ENCODE measurements at places on chromosomes 6 and 20.

GRCh38 chr6:78868116-78868515 lies 765 bp downstream of the IRAK1BP1 start:
- no peak for DNase-seq

- no peak for DNase-seq
Measured at GRCh38 chr6:94733066-94733465, 844.3 kb upstream of the MANEA start.

- no peak for DNase-seq
Measured at GRCh38 chr20:50546729-50547314, 36.6 kb downstream of the PTPN1 start.

DNA sequence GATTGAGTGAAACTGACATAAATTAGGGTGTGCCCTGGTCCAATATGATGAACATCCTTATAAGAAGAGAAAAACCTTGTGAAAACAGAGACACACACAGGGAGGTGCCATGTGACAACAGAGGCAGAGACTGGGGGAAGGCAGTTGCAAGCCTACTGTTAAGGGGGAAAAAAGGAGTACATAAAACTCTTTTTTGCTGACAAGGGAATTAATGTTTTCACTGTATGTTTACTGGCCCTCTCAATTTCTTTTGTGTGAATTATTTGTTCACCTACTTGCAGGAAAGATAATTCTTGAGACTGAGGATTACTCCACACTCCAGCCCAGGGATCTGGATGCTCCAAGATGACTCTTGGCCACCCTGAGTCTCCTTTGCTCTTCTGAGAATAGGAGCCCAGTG lies 12.1 kb upstream of the NRSN1 start:
- DNase-seq = no peak

GRCh38 chr20:25376886-25377285 lies 13.7 kb downstream of the ABHD12 start:
- no peak for DNase-seq

DNA sequence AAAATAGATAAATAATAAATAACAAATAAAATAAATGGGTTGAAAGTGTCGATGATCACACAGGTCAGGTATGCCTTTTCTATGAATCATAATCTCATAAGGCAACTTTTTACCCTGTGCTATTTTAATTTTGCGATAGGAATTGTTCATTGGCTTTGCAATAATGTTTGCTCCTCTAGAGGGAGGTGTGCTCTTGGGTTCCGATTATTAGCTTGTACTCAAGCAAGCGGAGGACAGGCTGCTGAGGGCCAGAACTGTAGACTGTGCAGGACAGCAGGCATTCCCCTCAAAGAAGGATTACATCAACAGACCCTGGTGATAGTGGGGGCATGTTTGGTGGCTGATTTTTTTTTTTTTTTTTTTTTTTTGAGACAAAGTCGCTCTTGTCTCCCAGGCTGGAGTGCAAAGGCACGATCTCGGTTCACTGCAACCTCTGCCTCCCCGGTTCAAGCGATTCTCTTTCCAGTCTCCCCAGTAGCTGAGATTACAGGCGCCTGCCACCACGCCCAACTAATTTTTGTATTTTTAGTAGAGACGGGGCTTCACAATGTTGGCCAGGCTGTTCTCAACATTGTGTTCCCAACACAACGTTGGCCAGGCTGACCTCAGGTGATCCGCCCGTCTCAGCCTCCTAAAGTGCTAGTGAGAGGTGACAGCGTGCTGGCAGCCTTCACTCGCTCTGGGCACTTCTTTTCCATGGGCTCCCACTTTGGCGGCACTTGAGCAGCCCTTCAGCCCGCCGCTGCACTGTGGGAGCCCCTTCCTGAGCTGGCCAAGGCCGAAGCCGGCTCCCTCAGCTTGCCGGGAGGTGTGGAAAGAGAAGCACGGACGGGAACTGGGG lies 35.6 kb downstream of the RIOK1 start:
- DNase-seq = no peak

DNA sequence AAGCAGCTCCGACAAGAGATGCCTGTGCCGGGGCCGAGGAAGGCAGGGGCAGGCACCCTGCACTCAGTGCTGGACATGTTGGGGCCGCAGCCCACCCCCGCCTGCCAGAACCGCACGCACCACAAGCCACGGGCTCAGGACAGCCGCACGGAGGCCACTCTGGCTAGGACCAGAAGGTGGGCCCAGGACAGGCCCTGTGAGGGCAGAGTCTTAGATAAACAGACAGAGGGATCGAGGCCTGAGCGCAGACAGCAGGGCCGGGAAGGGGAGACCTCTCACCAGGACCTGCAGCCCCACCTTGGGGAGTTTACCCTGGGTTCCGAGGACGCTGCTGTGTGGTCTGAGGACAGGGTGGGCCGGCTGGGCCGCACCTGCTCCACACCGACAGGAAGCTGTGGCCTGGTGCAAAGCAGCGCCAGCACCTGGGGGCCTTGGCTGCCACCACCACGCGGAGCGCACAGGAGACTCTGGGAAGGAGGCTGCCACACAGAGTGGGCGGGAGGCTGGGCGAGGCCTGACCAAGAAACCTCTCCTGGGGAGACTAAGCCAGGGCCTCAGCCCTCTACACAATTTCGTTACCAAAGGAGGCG lies 32.0 kb downstream of the KCNQ2 start:
- no peak for DNase-seq

DNA sequence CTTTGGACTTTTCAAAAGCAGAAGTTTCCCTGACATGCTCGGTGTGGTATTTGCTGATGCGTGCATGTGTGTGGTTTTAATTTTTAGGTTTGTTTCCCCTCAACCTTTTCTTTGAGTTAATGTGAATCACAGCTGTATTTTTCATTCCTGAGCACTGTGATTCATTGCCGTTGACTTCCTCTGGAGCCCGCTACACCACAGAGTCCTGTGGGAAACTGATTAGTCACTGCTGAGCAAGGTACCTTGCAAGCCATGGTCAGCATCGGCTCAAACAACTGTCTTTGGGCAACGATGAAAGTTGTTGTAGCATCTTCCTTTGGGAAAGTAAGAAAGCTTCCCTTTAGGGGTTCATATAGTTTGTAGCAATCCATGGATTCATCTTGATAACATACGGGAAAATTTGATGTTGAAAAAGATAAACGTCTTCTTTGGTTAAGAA lies 57.5 kb downstream of the RIN2 start:
- DNase-seq = no peak

DNA sequence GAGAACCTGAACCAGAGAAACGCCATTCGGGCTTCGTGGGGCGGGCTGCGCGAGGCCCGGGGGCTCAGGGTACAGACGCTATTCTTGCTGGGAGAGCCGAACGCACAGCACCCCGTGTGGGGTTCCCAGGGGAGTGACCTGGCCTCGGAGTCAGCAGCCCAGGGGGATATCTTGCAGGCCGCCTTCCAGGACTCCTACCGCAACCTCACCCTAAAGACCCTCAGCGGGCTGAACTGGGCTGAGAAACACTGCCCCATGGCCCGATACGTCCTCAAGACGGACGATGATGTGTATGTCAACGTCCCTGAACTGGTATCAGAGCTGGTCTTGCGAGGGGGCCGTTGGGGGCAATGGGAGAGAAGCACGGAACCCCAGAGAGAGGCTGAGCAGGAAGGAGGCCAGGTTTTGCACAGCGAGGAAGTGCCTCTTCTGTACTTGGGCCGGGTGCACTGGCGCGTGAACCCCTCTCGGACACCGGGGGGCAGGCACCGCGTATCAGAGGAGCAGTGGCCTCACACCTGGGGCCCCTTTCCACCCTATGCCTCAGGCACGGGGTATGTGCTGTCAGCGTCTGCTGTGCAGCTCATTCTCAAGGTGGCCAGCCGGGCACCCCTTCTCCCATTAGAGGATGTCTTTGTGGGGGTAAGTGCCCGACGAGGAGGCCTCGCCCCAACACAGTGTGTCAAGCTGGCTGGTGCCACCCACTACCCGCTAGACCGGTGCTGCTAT lies 904 bp downstream of the B3GALT4 start:
- no peak for DNase-seq

DNA sequence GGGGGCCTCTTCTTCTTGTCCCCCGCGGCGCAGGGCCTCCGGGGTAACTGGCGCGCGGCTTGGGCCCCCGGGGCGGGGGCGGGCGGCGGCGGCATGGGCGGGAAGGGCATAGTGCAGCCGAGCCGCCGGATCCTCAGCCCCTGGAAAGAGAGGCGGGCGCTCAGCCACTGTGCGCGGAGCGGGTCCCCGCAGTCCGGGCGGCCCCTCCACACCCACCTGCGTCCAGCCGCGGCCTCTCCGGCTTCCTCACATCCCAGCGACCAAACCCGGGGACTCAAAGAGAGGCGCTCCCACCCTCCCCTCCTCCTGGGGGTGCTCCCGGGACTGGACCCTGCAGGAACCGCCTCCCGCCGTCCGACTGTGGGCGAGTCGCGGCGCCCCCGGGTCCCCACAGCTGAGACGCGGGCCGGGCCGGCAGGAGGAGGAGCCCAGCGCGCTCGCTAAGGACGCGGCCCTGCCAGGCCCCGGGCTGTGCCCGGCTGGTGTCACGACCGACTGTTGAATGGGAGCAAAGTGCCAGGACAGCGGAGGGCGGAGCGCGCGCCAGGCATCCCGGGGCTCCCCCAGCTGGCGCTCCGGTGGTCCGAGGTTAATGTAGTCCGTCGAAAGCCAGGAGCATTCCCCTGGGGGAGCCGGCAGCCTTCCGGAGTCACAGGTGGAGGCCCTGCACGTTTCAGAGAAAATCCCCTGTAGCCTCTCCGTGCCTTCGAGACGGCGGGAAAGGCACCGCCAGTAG lies at the start of gene PRR18:
Gene PRR18, minus strand, starts transcription at position 360 of the 736 bp plus-strand sequence. Its CDS starts 250 bp downstream, at position 110.
- no peak for DNase-seq

DNA sequence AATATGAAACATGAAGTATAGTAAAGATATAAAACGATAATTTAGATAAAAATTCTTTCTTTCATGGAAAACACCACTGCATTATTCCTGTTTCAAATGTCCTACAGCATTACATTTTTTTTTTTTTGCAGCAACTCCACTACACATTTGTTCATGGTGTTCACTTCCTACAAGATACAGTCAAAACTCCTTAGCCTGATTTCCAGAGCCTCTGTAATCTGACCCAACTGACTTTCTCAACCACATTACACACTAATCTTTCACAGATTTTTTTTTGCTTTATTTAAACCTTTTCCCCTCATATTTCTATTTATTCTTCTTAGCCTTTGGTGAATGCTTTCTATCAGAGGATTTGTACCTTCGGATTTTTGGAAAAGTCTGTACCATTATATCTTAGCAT lies 176.5 kb upstream of the PDE7B start:
- no peak for DNase-seq

DNA sequence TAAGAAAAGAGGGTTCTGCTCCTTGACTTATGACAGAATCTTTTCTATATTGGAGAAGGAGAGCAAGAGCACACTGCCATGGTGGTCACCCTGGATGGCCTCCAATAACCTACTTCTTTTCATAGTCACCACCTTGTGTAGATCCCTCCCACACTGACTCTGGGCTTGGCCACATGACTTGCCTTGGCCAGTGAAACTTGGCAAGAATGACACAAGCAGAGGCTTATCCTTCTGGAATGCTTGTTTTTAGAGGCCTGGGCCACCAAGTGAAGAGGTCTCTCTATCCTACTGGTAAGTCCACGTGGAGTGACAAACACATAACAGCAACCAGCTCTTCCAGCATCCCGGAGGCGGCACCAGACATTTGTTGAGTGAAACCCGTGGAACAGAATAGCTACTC lies 349.4 kb upstream of the JARID2 start:
- no peak for DNase-seq

DNA sequence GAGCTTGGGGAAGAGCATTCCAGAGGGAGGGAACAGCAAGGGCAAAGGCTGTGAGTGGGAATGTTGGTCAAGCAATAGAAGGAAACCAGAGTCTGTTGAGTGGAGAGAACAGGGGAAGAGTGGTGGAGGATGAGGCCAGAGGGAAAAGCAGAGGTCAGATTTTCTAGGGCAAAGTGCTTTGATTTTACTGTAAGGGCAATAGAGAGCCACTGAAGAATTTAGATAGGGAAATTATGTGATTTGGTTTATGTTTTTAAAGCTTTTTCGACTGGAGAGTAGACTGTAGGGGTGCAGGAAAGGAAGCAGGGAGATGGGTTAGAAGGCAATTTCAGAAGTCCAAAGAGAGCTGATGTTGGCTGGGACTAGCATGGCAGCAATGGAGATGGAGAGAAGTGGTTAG lies 4.4 kb downstream of the L3MBTL1 start:
- DNase-seq = no peak

DNA sequence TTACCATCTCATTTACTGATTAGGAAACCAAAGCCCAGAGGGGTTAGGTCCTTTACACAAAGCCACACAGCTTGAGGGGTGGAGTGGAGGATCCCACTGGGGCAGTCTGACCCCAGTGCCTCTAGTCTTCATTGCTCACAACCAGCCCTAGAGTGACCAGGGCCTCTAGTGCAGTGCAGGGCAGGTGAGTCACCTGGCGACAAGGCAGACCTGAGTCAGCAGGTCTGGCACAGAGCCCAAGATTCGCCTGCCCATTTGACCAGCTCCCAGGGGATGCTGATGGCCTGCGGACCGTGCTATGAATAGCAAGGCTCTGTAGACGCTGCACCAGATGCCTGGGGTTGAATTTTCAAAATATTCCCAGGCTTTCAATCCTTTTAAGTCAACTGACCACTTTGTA lies 29.9 kb downstream of the CDH26 start:
- no peak for DNase-seq

GRCh38 chr20:41951615-41952014 lies 333.4 kb upstream of the CHD6 start:
- no peak for DNase-seq

DNA sequence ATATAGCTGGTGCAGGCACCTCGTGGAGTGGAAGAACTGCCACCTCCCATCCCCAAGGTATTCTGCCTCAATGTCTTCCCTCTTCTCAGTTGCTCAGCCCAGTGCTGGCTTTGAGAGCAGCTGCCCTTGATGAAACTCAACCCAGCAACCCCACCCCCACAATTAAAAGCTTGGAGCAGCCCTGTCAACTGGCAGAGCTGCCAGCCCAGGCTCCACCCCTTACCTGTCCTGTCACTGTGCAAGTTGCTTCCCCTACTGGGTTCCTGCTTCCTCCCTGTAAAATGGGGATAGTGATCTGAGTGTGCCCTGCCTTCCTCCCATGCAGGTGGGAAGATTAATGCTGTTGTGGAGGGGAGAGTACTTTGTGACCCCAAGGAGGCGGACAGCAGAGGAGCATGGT lies 4.5 kb downstream of the TMEM63B start:
- no peak for DNase-seq

DNA sequence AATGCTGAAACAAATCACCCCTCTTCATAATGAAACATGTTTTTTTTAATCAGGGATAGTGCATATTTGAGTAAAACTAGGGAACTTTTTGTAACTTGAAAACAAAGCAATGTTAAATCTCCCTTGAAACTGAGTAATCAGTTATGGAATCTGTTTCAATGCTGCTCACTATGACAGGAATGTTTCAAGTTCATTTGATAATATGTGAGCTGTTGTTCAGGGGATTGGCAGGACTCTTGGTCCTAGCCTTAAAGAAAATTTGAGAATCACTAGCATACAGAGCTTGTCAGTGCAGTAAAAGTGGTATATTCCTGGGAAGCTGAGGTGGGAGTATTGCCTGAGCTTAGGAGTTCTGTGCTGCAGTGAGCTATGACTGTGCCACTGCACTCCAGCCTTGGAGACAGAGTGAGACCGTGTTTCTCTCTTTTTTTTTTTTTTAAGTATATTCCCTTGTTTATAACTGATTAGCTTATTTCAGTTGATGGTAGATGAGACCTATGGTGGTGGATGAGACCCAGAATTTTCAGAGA lies 21.6 kb upstream of the CALHM6 start:
- DNase-seq = no peak

- DNase-seq = no peak
Measured at GRCh38 chr6:30862156-30862875, 22.0 kb upstream of the DDR1 start.

GRCh38 chr6:11143394-11144371 lies 32.2 kb upstream of the ERVFRD-1 start:
- DNase-seq = no peak

GRCh38 chr6:107398001-107398400 lies 61.4 kb downstream of the PDSS2 start:
- no peak for DNase-seq

GRCh38 chr6:4212588-4212987 lies 77.2 kb upstream of the ECI2 start:
- no peak for DNase-seq

Measured in stimulated activated CD8-positive, alpha-beta memory T cell treated with anti-CD3 and anti-CD28 coated beads, Interleukin-15, amount 100 ng/mL, for 1 hour (primary cell).